Right hindlimb (tissue), 1 donor: ENCODE measurements at places on chromosomes 13 and 19.

DNA sequence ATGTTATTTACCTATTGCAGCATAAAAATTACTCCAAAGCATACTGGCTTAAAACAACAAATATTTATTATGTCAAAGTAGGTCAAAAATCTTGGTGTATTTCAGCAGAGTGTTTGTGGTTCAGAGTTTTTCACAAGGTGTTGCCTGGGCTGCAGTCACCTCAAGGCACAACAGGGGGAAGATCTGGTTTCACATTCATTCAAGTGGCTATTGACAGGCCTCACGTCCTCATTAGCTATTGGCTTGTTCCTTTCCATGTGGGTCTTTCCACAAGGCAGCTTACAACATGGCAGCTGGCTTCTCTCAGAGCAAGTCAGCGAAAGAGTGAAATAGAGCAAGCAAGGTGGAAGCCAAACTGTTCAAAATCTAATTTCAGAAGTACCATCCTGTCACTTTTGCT, 602.9 kb downstream of the OLFM4 start:
- no peak for DNase-seq

DNA sequence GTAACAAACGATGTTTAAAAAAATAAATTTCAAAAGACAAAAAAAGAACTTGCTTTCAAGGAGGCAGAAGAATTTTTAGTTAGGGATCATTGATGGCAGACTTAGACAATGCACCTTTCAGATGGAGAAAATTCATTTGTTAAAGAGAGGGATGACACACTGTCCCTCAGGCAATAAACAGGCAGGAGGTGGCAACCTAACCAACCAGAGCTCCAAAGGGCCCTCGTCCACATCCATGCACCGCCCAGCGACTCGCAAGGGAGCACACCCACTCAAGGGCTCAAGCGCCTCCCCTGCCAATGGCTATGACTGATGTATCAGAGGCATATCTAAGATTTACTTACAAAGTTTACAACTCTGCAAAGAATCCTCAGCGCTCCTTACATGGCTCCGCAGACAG, 81.9 kb downstream of the TUBGCP3 start:
- no peak for DNase-seq

GRCh38 chr13:40146611-40147117, 491.2 kb downstream of the COG6 start:
- no peak for DNase-seq

DNA sequence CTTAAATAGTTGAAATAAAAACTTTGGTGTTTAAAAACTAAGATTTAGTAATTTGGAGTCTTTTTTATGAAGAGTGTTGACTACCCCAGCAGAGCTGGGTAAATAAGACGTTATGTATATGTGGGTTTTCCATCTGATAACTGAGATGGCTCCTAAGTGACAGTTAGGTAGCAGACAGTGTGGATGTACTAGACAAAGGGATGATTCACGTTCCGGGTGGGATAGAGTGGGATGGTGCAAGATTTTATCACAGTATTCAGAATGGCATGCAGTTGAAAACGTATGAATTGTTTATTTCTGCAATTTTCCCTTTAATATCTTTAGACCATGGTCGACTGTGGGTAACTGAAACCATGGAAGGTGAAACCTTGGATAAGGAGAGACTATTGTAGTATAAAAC, 50.4 kb downstream of the NAA16 start:
- no peak for DNase-seq

DNA sequence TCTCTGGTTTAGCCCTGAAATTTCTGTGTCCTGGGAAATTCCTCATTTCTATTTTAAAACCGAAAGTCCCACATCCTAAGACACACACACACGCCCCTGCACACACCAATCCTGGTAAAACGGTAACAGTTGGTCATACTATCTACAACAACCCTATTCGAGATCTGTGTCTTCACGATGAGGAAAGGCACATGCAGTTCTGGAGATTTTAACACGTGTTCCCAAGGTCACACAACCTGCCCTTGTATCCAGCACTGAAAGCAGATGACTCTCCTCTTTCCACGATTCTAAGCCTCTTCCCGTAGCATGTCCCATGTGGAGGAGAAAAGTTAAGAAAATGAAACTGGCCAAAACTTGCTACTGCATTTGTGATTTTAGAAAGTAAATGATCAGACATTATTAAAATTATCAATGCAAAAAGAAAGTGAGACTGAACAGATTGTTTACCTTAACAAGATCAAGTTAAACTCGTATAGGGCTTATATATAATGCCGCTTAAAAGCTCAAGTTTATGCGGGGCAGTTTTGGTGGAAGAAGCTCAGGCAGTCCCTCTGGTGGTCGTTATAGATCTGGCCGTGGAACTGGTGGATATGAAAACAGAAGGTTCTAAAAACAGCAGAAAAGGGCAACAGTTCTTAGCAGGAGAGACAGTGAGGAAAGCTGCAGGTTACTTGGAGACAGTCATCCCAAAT, 32.7 kb downstream of the VSTM1 start:
- no peak for DNase-seq

DNA sequence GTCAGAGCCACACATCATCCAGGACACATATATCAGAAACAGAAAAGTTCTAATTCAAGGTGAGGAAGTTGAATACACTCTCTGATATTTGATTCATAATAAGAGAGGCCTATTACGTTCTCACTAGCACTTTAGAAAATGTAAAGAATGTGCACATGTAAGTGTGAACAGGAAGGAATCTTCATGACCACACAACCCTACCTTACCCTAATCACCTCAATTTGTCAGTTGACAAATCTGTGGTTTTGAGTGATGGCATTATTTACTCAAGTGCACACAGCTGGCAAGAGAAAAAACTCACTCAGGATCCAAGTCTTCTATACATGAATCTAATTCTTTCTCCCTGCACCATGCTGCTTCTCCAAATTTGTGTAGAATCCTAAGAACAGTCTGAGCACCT, 445.8 kb downstream of the SUCLA2 start:
- DNase-seq, result no peak

- no peak for DNase-seq
These were observed 142.8 kb downstream of the SOX1 start for GRCh38 chr13:112209711-112210110.

DNA sequence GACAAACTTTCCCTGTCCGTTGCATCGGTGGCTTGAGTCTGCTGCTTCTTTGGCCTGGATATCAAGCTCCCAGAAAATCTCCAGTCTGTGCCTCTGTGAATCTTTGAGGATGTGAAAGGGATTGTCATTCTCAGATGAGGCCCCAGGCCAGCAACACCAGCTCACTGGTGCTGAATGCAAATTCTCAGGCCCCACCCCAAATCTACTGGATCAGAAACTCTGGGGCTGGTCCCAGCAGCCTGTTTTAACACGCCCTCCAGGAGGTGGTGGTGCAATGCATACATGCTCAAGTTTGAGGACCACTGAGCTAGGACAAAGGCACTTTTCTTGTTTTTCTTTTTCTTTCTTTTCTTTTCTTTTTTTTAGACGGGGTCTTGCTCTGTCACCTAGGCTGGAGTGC, 23.6 kb downstream of the TNFSF11 start:
- DNase-seq, result no peak

DNA sequence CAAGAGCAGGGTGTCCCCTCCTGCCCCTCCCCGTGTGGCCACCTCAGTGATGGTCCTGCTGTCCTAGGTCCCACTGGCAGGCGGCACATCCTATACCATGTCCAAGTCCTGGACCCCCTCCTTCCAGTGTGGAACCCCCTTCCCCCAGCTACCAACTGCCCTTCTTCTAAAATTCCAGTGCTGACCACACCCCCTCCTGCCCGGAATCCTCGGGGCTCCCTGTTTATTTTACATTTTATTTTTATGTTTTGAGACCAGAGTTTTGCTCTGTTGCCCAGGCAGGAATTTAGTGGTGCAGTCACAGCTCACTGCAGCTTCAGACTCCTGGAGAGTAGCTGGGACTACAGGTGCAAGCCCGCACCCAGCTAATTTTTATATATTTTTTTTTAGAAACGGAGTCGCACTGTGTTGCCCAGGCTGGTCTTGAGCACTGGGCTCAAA, 945 bp upstream of the CPAMD8 start:
- DNase-seq, result no peak

- no peak for DNase-seq
These were observed 8.5 kb upstream of the LSR start for GRCh38 chr19:35240327-35240726.

DNA sequence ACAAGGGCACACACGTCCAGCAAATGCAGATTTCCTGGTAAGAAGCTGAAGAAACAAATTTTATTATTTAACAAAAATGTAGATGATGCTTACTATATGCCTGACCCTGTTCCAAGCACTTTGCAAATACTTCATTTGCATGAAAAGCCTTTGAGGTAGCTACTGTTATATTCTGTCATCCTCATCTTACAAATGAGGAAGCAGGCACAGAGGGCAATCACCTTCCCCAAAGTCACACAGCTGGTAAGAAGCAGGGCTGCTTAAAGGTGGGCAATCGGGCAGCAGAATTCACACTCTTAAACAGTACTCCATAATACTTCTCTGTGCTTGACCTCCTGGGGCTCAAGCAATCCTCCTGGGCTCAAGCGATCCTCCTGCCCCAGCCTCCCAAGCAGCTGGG, 18.3 kb upstream of the PNMA8C start:
- DNase-seq, result no peak

DNA sequence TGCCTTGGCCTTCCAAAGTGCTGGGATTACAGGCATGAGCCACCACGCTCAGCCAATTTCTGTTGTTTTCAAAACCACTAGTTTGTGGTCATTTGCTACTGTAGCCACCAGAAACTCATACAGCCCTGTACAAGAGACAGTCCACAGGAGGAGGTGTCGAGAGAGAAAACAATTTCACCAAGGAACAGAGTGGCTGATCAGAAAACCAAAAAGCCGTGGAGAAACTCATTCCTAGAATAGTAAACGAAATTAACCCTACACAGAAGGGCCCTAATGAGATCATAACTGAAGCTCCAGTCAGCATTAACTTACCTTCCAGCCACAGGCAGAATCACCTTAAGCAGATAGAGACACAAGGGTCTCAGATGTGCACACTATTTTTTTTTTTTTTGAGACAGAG, 3.8 kb upstream of the CCDC124 start:
- DNase-seq, result no peak

- no peak for DNase-seq
These were observed 50.4 kb downstream of the CBY2 start for GRCh38 chr13:45752510-45752909.

DNA sequence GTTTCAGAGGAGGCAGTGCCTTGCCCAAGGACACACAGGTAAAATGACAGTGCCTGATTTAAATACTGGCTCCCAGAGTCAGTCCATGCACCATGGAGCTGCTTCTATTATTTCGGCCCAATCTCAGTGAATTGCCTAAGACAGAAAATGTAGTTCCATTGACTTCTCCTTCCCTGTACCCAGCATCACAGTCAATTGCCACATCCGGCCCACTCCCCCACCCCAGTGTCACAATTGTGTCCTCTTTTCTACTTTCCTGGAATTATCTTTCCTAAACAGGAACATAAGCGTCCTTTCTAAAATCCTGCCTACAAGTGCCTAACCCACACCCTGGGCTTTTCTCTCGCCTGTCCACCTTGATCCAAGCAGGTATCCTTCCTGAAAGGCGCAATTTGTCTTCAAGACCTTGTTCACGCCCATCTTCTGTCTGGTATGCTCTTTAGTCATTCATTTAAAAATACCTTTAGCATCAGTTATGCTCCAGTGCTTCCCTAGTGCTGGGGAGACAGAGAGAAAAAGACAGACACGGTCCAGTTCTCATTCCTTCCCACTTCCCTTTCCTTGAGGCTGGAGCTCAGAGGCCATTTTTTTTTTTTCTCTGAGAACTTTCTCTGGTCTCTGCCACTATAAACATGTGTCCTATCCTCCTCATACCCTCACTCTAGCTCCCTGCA, 411.4 kb downstream of the LIG4 start:
- no peak for DNase-seq

GRCh38 chr13:40480012-40480914, 186.2 kb downstream of the FOXO1 start:
- DNase-seq, result no peak

DNA sequence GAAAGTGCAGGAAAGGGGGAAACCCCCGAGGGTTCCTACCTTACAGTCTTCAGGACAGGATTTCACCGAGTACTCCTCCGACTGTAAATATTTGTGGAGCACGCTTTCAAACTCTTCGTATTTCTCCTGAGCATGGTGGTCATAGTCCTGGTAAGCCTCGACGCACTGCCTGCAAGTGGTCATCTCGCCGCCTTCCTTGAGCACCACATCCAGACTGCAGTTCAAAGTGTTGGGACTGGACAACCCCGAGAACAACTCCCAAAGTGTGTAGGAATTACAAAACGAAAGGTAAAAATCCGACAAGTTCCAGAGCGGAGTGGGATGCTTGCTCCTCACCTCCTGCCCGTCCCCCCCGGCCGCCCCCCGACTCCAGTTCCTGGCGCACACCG, 349.7 kb downstream of the LIG4 start:
- DNase-seq, result peak; percentile 20

DNA sequence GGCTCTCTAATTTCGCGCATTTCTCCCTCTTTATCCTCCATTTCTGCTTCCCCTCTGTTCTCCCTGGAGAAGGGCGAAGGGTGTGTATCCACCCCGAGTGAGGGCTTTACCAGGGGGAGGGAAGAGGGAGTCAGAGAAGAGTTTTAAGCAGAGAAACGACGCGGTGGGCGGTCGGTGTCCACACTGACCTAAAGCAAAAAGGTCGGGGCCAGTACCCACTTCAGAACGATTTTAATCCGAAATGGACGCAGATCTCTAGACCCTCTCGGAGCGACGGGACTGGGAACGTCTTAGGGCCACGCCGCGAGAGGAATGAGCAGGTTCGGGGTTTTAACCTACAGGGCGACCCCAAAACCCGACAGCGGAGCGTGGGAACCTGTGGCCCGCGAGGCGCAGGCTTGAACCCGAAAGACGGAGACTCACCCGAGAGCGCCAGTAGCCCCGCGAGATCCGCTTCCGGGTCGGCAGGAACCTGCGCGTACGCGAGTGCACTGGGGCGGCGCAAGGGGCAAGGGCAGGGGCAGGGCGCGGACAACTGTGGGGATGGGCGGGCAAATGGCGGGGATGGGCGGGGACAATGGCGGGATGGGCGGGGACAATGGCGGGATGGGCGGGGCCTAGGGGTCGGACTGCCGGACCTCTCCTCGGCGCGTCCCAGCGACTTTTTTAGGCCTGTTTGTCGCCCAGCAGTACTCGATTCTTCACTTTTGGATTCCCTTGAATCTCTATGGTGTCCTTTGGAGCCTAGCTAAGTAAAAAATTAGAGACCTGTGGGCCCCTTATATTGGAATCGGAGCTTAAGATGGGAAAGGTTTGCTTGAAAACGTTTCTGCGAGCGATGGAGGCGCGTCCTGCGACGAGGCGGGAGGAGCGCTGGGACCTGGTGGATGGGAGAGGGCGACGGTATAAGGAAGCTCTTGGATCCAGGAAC, at the start of gene ZNF677:
Gene ZNF677 (minus strand): TSS at position 463 of the 931 bp plus-strand sequence. CDS start 3,323 bp downstream, outside the sequence.
- DNase-seq, result peak; percentile 95

GRCh38 chr19:6588508-6589345, 2.2 kb downstream of the CD70 start:
- DNase-seq, result no peak

DNA sequence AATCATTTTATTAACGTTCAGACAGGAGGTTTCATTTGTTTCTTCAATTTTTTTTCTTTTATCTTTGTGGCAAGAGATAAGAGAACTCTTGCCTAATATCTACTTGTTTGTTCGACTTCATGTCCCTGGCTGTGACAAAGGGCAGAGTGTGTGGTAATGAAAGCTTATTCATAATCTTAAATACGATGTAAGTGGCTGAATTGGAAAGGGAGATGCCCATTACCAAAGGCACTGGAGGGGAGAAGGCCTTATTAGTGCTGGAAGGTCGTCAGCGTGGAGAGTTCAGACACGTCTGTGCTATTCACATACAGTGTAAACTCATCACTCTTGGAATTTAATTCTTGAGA, 54.0 kb downstream of the RFC3 start:
- DNase-seq, result no peak
